ENCODE measurements at places on chromosomes 7 and 10.

- no peak for DNase-seq
Observed at GRCh38 chr7:116249969-116250553, 39.7 kb downstream of the TES start.

GRCh38 chr10:44976352-44977198 lies 2.0 kb downstream of the DEPP1 start:
- no peak for DNase-seq

GRCh38 chr10:117960345-117960935 lies 86.3 kb downstream of the RAB11FIP2 start:
- DNase-seq = no peak

DNA sequence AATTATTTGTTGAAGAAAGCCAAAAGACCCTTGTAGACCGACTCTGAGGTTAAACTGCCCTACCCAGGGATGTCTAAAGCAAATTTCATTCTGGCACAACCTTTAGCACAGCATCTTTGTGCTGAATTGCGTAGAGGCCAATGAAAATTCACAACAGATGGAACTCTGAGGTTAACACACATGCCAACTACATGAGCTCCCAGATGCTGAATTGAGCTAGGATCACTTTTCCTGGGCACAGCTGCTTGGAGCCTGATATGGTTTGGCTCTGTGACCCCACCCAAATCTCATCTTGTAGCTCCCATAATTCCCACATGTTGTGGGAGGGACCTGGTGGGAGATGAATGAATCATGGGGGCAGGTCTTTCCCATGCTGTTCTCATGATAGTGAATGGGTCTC lies 158.0 kb upstream of the PTN start:
- no peak for DNase-seq

- no peak for DNase-seq
Observed at GRCh38 chr7:32947420-32947983, 9.7 kb upstream of the FKBP9 start.

- DNase-seq = no peak
Observed at GRCh38 chr7:16055263-16055976, 365.9 kb downstream of the CRPPA start.

GRCh38 chr7:139886206-139886605 lies 57.1 kb downstream of the TBXAS1 start:
- DNase-seq = no peak

- DNase-seq = no peak
Observed at GRCh38 chr7:135260930-135261721, 27.5 kb downstream of the STRA8 start.

DNA sequence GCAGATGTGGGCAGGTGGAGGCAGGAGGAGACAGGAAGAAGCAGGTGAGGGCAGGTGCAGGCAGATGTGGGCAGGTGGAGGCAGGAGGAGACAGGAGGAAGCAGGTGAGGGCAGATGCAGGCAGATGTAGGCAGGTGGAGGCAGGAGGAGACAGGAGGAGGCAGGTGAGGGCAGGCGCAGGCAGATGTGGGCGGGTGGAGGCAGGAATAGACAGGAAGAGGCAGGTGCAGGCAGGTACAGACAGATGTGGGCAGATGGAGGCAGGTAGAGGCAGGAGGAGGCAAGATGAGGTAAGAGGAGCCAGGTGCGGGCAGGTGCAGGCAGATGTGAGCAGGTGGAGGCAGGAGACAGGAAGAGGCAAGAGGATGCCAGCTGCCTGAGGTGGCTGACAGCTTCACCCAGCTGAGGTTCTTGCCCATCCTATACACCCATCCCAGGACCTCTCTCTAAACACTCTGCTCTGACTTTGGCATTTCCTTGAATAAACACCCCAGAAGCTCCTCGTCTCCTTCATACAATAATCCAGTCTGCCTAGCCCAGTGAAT lies 33.0 kb downstream of the PTPRE start:
- DNase-seq = no peak

DNA sequence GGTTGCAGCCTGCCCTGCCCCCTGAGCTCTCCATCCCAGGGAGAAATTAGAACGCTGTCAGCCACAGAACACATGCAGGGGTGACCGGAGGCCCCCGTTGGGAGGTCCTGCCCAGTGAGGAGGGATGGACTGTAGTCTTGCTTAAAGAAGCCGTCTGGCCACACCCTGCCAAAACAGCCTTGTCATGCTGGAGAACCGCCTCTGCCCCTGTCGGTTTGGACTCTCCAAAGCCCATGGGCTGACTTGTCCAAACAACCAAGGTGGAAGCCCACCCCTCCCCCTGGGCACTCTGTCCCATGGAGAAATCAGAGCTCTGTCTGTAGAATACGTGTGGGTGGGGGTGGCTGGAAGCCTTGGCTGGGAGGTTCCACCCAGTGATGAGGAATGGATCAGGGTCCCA lies 12.7 kb upstream of the TBATA start:
- DNase-seq = no peak

- no peak for DNase-seq
Observed at GRCh38 chr10:34155812-34156211, 659.3 kb downstream of the PARD3 start.

GRCh38 chr7:27221201-27221797 lies 21.3 kb upstream of the EVX1 start:
- no peak for DNase-seq

GRCh38 chr7:151137076-151137675 lies 30.3 kb downstream of the GBX1 start:
- no peak for DNase-seq

DNA sequence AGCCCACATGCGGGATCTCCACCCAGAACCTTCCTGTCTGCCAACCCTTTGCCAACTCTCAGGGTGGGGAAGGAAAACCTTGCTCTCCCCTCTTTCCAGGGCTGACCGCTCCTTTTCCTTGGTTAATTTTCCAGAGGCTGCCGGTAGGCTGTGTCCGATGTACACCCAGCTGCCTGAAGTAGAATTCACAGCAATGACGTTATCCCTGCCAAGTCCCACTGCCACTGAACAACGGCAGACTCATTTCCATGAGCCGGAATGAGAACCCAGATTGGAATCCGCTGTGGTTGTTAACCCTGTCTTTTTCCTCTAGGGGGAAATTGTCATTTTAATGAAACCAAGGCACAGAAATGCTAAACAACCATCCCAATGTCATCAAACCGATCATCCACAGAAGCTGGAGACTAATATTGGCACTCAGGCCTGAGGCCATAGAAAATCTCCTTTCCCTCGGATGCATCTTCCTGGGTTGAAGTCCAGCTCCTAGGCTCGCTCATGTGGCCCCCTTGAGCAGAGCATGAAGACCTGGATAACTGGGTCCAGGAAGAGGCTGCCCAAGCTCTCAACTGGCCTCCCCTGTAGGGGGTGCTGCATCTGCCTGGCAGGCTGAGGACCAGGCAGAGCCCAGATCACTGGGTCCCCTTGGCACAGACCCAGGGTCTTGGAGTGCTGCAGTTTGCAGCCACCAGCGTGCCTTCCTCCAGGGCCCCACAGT lies 30.4 kb downstream of the KLRG2 start:
- no peak for DNase-seq

- no peak for DNase-seq
Observed at GRCh38 chr7:18177815-18178660, 150.4 kb upstream of the PRPS1L1 start.

DNA sequence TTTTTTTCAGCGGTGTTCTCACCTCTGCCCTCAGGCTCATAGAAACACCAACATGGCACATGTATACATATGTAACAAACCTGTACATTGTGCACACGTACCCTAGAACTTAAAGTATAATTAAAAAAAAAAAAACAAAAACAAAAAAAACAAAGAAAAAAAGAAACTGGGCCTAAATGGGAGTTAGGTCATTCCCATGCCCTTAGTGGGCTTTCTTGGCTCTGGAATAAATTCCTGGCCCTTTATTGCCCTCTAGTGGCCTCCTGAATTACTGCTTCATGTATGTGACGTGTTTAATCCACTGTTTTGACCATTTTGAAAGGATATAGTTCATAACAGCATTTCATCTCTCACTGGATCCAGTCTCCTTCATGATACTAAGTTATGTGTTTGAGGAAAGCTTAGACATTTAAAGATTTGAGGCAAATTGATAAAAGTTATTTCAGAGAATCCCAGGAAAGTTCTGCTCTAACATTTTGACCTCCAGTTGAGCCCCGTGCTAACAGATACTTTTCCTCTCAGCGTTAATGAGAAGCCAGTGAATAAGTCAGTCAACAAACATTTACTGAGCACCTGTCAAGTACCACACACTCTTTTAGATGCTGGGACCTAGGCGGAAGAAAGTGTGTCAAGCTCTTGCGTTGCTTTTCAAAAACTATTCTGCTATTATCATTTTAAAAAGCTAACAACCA lies 54.7 kb upstream of the SYPL1 start:
- no peak for DNase-seq

DNA sequence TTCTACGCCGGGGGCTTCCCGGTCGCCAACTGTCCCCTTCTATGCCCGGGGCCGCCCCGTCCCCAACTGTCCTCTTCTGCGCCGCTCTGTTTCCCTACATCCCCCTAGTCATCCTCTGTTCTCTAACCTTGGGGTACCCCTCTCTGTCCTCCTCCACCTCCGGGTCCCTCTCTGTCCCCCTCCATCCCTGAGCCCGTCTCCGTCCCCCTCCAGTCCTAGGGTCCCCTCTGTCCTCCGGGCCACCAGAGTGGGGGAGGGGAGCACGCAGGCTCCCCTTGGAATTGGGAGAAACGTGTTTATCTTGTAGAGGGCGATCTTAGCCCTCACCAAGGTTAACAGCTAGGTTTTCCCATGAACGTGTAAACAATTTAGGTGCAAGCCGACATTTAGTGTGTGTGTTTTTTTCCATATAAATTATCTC lies 852 bp upstream of the KLF6 start:
- no peak for DNase-seq

- DNase-seq = no peak
Observed at GRCh38 chr7:85191383-85191782, 4.5 kb upstream of the SEMA3D start.

- no peak for DNase-seq
Observed at GRCh38 chr7:92076509-92076908, 57.8 kb downstream of the CYP51A1 start.

DNA sequence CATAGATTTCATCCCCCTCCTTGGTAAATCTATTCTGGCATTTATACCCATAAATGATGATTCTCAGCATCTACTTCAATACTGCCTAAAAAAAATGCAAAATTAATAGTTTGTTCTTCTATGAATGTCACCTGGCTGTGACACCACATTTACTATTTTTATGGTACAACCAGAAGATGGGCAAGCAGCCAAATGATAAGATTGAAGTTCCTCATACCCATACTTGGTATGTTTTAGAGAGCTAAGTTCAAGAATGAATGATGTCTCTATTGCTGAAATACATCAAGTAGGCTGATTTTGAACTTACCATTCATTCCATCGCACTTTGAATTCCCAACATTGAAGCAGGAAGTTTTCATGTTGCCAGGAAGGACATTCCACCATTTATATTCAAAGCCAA lies 134.2 kb downstream of the ELAPOR2 start:
- DNase-seq = no peak

DNA sequence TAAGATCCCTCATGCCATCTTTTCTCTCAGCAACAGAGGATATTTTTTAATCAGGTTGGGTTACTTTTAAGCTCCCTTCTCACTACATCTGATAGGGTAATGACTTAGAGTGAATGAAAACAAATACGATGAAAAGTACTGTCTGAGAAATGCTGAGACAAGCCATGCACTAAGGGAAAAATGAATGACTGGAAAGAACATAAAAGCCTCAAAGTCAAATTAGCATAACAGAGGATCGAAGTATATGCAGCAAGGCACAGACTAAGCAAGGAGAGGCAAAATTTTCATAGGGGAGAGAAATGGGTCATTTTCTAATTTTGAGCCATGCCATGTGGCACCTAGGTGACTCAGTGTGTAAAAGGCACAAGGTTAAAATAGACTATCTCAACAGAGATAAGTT lies 8.5 kb upstream of the POT1 start:
- DNase-seq = no peak

All from stimulated activated CD8-positive, alpha-beta memory T cell treated with anti-CD3 and anti-CD28 coated beads, Interleukin-4, amount 100 ng/mL, for 24 hours (primary cell).